NCI-H2029 treated with DMSO at 0.1 percent for 48 hours (cell line): ENCODE measurements at places on chromosomes 12 and 14.

- no peak for DNase-seq
These were observed 8.8 kb downstream of the VPS37B start for GRCh38 chr12:122886851-122887818.

GRCh38 chr14:91409928-91410718 lies 7.5 kb downstream of the CCDC88C start:
- no peak for DNase-seq

DNA sequence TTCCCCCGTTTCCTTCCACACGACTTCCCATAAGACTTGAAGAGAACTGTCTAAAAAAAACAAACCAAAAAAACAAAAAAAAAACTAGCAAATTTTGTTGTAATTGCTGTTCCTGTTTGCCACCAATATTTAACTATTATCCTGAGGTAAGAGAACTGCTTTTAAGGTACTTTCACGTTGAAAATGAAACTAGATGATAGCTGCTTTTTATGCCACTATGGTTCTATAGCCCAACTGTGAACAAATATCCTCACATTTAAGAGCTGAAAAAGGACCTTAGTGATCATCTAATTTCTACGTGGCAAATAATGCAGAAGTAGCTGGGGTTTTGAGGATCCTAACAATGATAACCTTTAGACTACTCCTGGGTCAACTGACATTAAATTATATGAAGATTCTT lies 98.6 kb downstream of the TAOK3 start:
- no peak for DNase-seq

- DNase-seq, result no peak
These were observed 76.1 kb downstream of the LRIG3 start for GRCh38 chr12:58844161-58844560.

DNA sequence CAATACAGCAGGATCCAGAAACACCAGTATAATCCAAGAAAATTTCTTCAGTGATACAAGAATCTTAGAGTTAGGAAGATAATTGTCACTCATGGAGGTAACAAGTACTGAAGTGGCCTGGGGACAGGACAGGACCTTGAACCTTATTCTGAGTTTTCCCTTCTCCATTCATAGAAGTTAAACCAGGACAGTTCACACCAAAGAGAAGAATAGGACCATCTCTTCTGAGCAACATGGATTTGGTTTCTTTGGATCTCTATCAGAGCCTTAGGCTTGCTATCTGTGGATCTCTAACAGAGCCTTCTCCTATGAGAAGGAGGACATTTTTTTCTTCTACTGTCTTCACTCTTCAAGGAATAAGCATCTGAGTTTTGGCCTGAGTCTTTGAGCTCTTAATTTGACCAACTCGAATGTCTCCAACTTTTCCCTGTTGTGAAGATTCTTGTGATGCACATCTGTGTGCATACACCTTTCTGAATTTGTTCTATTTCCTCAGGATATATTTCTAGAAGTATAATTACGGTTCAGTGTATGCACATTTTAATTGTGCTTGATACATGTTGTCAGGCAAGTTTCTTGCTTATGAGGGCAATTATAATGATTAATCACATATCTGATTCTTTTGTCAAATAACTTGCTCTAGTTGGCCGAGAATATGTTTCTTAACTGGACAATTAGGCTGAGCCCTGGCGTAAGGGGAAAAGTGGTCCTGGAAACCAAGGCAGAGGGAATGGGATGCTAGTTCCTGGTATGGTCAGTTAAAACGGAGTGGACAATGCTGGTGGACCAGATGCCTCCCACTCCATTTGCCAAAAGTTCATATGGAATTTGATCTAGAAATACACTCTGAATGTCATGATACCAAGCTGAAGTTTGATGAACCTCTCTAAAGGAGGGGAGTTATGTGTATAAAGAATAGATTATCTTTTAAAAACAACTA lies 6.6 kb downstream of the KRT6A start:
- no peak for DNase-seq

DNA sequence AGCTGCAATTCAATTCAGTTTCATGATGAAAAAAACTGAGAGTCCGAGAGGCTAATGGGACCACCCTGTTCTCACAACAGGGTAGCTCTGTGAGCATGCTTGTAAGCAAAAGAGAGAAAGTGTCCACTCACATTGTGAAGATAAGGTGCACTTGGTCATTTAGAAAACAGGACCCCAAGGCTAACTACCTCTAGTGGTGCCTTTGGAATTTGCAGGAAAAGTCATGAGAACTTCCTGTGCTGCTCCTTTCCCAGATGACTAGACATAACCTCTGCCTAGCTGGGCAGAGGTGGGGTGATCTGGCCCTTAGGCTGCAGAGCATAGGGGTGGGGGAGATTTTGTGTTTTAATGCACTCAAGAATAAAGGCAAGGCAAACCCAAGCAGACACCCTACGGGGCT lies 118.9 kb downstream of the STAB2 start:
- no peak for DNase-seq

GRCh38 chr12:69274861-69275260 lies 35.5 kb downstream of the CPSF6 start:
- DNase-seq, result no peak

DNA sequence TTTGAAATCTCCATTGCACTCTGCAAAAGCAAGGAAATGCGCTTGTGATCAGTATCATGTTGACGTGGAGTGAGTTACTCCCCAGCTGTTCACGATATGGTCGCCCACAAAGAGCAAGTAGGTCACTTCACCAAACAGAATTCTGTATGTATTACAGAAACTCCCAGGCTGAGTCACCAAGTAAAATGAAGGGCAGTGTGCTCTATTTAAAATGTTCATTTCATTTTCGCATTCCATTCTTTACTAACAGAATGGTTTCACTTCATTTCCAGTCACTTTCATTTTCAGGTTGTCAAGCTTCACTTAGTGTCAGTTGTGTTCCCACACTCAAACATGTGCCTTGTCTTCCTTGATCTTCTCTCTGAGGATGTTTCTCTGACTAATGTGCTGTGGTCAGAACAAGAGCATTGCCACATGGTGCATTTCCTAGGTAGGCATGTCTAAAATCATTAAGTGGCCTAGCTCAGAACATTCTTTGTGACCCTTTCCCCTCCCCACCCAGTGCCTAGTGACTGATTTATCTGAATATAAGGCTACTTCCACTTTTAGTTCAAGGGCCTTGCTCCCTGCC lies 391.2 kb downstream of the RAD51B start:
- DNase-seq, result no peak

DNA sequence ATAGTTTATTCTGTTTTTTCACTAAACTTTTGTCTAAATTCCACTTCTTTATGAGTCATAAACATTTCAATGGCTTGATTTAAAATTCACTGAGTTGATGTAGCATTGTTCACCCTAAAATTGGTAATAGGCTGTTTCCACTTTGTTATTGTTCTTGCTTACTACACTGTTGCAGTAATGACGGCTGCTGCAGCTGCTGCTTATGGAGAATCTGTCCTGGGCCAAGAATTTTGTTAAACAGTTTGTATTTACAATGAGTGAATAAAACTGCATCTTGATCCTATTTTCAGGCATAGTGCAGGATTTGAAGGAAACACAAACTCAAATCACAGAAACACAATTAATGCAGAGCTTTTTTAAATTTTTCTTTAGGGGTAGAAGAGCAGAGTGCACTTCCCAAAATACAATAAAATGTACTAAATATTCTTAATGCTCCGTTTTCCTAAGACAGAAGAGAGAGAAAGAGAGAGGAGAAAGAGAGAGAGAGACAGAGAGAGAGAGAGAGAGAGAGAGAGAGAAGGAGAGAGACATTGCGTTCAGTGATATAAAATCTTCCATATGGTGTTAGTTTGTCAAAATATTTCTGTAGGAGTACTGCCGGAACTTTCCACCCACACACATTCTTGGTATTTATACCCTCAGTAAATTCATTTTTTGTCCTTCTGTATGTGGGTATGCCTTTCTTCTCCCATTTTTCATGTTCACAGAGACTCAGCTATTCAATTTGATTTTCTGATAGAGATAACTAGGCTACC lies 266.4 kb downstream of the LRFN5 start:
- no peak for DNase-seq

DNA sequence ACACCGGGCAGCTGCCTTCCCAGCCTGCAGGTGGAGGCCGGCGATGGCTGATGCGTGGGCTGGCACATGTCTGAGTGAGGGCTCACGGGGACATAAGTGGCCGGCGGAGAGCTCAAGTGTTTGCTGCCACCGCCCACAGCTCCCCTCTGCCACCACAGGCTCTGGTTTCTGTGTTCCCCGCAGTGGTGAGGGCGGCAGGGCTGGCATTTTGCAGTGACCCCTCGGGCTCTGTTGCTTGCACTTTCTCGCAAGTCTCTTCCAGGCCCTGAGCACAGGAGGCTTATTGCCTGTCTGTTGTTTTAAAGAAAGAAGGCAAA lies 271.0 kb upstream of the RTL1 start:
- no peak for DNase-seq

DNA sequence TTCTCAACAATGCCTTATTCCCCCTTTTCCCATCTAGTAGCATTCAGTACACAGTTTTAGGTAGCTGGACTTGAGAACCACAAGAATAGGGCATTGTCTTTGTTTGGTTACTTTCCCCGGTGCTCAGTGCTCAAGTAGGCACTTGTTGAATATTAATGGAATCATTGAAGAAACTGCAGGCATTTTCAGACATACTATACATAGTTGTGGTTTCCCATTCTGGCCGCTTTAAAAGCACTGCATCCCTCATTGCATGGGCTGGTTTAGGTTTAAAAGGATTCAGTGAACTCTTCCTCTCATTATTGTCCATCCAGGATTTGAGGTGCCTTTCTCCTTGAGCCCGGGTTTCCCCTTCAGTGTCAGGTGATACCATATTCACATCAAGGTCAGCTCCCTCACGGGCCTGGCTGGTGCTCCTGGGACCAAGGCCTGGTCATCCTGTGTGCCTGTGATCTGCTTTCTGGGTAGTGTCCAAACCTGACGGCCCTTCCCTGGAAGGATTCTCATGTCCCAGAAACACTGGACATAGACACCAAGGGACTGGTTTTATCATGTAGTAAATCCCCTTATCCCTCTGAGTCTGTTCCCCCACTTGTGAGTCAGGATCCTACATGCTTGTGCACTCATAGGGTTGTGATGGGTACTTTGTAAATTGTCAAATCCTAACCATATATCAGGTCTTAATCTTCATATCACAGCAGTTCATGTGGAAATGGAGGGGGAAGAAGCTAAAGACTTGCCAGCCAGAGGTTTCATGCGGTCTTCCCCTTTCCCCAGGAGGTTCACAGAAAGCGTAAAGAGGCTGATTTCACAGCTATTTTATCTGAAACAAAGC lies 7.4 kb downstream of the TCP11L2 start:
- no peak for DNase-seq

GRCh38 chr14:23750357-23750756 lies 114.2 kb downstream of the DHRS2 start:
- no peak for DNase-seq

GRCh38 chr12:109521831-109522230 lies 44.4 kb downstream of the UBE3B start:
- DNase-seq, result no peak

GRCh38 chr14:41071351-41071750 lies 535.3 kb upstream of the LRFN5 start:
- DNase-seq, result no peak

GRCh38 chr12:110766311-110767154 lies 23.8 kb upstream of the PPP1CC start:
- no peak for DNase-seq

DNA sequence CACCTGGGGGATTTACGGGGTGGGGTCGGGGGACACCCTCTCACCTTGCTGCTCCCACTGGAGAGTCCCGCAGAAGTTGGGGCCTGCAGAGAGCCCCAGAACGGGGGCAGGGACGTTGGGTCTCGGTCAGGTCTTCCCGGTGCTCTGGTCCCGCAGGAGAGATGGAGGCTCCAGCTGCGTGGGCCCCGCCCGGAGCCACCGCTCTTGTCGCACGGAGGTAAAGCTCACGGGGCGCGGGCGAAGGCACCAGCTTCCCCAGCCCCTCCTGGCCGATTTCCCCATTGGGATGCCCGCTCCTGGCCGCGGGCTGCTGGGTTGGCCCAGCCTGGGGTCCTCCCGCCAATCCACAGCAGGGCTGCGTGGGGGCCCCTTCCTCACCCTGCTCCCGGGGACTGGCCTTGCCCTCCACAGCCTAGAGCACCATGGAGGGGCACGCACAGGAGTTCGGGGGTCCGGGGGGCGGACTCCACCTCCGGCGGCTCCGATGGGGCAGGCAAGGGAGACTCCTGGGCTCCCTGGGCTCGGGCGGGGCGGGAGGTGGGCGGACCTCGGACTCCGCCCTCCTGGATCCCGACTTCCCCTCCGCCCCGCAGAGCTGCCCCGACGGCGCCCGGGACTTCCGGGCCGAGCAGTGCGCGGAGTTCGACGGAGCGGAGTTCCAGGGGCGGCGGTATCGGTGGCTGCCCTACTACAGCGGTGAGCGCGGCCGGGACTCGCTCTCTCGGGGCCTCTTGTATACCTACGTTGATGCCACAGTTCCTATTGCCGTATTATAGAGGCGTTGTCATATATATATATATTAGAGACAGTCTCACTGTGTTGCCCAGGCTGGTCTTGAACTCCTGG lies 8.4 kb downstream of the PAPLN start:
- DNase-seq, result no peak

DNA sequence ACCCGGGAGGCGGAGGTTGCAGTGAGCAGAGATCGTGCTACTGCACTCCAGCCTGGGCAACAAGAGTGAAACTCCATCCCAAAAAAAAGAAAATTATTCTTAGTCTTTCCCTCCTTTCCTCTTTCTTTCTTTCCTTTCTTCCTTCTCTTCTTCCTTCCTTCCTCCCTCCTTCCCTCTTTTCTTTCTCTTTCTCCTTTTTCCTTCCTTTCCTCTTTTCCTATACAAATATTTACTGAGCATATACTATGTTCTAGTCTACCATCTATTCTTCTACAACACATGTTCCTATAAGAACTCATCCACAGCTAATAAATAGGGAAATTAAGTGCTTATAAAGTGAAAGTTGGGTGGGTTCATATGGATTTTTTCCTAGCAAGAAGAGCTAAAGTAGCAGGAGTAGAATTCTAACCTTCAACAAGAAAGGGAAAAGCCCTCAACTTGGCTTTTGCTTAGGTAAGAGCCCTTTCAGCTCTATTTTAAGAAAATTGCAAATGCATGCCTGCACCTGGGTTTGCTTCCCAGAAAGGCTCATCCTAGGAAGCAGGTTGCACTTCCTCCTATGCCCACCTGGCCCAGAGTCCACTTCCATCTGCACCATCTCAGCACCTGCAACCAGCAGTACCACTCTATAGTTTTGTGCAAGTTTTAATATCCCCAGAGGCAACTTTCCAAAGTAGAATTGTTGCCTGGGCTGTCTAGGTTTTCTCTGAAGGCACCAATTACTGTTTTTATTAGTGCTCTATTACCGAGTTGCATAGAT lies 122.0 kb upstream of the CCND2 start:
- no peak for DNase-seq

- no peak for DNase-seq
These were observed 723 bp downstream of the NFATC4 start for GRCh38 chr14:24368562-24369252.

- DNase-seq, result no peak
These were observed 121.2 kb upstream of the SLC35F4 start for GRCh38 chr14:57987051-57987450.

DNA sequence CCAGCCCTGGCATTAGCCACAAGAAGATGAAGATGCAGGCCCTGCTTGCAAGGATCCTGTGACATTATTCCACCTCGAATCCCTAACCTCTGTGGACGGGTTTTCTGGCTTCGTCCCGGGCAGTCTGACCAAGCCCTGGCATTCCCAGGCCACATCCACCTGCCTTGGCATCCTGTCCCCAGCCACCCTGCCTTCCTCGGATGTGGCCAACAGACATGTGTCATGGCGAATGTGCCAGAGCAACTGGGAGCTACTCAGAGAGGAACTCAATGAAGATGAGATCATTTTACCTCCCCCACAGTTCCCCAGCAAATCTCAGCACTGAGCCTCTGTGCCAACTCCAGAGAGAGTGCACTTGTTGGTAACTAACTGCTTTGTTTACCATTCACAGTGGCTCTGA lies 33.5 kb upstream of the KCNA5 start:
- DNase-seq, result no peak
